ENCODE measurements at places on chromosomes 5 and 9.

- DNase-seq: no peak
Observed at GRCh38 chr5:92652756-92653155, 928.3 kb downstream of the NR2F1-AS1 start.

- DNase-seq: no peak
Observed at GRCh38 chr9:110185806-110186205, 22.2 kb downstream of the C9orf152 start.

DNA sequence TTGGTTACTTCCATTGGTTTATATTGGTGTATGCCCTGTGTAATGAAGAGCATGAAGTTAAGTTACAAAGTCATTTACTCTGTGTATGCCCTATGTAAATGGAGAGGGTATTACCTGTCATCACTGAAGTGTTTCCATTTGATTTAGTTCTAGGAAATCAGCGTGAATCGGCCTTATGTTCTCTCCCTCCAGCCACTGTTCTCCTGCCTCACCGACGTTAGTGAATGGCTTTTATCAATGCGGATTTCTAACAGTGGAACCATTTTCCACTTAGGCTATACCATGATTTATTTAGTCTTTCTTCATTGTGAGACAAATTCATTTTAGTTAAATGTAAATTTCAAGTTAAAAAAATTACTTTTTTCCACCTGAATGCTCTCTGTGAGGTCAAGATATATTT lies 327.0 kb upstream of the ADCY2 start:
- no peak for DNase-seq

DNA sequence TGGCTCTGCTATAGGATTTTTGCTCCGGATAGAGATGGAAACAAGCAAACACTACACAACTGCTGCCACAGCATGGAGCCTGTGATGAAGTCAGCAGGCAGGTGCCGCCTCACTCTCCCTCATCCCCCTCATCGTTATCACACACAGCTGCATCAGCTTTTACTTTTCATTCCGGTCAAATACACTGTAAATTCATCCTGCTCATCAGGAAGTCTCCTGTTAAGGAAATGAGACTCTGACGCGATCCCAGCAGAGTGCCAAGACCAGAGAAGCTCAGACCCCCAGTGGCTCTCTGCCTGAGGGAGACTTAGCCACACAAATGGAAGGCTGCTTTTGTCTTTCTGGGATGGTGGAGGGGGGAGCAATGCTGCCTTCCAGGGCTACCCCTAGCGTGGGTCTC lies 270.2 kb downstream of the ELAVL2 start:
- DNase-seq: no peak

- DNase-seq: no peak
Observed at GRCh38 chr9:16252616-16253015, 617.9 kb downstream of the BNC2 start.

DNA sequence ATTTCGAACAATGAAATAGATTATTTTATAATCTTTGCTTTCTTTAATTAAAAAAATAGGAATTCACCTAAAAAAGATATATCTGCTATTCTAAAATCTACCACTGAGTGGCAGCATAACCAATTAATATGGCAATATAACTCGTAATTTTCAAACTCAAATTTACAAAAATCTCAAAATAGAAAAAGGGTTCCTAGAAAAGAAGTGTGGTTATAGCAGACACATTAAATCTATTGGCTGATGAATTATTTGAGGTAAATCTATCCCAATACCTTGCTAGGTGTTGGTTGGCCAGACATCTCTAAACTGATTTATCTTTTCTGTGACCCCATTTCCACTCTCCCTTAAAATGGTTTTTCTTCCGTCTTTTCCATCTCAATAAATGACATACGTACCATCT lies 30.2 kb upstream of the NRG2 start:
- DNase-seq: peak; percentile 36

DNA sequence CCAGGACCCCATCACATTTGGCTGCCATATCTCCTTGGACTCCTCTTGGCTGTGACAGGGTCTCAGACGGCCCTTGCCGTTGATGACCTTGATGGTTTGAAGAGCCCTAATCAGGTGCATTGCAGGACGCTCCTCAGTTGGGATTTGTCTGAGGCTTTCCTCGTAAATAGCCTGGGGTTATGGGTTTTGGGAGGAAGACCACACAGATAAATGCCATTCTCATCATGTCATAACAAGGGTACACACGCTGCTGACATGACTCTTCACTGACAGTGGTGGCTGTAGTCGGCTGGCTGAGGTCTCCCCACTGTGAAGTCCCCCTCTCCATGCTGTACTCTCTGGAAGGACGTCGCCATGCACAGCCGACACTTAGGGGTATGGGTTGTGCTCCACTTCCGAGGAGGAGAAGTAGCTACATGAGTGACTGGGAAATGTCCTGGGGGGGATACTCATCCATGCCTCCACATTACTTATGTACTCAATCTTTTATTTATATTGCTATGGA lies 42.9 kb upstream of the SPTLC1 start:
- no peak for DNase-seq

DNA sequence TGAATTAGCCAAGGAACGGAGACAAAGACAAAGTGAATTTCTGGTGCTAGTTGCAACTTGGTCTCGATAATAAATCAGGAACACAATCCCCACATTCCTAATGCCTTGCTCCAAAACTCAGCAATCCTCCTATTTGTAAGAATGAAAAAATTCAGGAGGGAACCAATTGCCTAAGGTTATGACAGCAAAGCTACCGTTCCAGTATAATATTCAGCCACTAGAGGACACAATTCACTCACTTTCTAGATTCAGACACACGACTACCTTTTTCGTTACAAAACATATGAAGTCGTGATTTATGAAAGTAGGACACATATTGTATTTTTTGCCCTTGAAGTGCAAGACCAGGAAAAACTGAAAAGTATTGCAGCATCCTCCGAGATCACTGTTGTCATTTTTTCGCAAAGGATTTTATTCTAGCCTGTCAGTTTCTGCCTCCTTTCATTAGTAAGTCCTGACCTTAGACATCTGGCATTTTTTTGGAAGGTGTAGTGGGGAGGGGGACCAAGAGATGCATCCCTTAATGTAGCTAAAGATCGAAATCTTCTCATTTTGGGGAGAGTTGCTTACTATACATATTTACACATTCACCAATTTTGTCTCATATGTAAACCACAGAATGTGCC lies 133.1 kb downstream of the DOCK8 start:
- DNase-seq: no peak

- no peak for DNase-seq
Observed at GRCh38 chr9:134214386-134214765, 50.0 kb upstream of the RNU6ATAC start.

GRCh38 chr9:4297786-4298254 lies 2.0 kb downstream of the GLIS3 start:
- no peak for DNase-seq

- no peak for DNase-seq
Observed at GRCh38 chr5:20353499-20353898, 365.5 kb upstream of the CDH18 start.

DNA sequence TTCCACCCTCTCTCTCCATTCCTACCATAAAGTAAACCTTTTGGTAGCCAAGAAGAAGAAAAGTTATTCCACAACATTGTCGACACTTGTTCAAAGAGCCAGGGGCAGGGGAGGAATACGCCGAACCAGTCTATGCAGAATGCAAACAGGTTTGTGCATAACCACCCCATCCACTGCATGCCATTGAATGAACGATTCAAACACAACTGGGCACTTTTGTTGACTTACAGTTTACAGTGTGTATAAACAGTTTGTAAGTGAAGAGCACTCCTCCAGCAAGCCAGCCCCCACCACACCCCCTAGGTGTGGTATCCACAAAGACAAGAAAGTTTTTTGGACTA lies 6.8 kb upstream of the S1PR3 start:
- no peak for DNase-seq

DNA sequence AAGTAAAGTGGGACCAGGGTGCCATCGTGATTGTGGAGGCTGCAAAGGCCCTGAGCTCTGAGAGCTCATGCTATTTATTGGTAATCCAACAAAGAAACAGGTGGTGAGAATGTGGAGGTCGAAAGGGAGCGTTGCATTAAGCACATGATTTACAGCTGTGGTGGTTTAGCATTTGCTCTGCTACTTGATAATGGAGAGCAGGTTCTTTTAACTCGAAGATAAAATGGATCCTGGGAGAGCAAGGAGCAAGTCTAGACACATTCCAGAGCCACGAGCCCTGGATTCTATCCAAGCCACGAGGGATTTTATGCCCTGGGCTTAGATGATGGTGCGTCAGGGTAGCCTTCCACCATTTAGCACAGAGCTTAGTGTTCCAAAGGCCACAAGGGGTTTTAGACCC lies 1710.1 kb upstream of the CDH9 start:
- DNase-seq: no peak

GRCh38 chr5:107436201-107436600 lies 234.5 kb downstream of the EFNA5 start:
- no peak for DNase-seq

DNA sequence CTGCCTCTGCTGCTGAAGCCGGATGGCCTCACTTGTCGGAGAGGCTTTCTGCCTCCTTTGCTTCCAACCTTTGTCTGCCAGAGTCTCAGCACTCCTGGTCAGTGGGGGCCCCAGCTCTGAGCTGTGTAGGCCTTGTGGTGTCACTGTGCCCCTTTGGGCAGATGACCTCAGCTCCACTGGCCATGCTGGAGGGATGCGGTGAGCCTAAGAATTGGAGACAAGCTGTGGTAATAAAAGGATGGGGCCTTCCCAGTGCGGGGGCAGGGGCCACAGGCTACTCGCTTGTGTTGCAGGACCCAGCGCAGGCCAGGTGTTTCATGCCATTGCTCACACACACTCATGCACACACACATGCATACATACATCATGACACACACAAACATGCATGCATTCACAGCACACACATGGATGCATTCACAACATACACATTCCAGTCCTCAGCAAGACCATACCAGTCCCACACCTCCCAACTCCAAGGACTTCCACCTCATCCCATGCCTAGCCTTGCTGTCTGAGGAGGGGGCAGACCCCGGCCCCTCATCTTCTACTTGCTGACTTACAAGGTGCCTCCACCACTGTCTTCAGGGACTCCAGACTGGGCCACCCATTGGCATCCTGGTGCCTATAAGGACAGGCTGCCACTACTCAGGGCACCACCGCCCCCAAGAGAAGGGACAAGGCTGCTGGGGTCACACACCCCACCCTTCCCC lies 237.7 kb downstream of the SYK start:
- DNase-seq: no peak

- DNase-seq: no peak
Observed at GRCh38 chr9:6040077-6040476, 24.7 kb upstream of the RANBP6 start.

- DNase-seq: no peak
Observed at GRCh38 chr5:54222336-54222735, 88.0 kb downstream of the ARL15 start.

DNA sequence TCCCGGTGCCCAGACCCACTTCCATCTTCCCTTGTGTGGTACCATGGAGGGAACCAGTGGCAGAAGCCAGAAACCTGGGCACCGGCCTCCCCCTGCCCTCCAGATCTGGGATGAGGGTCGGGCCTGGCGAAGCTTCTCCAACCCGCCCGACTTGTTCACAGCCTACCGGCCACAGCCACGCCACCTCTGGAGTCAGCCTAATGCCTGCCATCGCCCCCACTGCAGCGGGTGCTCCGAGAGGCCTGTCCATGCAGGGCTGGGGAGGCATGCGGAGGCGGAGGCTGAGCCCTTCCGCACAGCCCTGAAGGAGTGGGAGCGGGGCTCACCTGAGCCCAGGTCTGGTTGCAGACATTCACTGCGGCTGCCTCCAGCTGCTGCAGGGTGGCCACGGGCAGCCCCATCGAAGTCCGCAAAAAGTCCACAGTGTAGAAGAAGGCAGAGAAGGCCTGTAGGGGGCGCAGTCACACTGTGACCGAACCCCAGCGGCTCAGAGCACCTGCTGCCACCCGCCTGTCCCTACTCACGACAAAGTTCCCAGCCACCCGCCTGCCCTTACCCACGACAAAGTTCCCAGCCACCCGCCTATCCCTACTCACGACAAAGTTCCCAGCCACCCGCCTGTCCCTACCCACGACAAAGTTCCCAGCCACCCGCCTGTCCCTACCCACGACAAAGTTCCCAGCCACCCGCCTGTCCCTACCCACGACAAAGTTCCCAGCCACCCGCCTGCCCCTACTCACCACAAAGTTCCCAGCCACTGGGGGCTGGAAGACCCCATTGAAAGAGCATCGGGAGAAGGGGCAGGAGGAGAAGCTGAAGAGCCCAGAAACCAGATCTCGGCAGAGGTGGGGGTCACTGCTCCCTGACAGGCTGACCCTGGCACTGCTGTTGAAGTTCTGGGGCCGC lies 3.8 kb upstream of the NPDC1 start:
- DNase-seq: no peak

GRCh38 chr5:37806476-37806875 lies 33.4 kb downstream of the GDNF start:
- DNase-seq: no peak

- no peak for DNase-seq
Observed at GRCh38 chr5:141680751-141681201, 1.3 kb downstream of the ARAP3 start.

DNA sequence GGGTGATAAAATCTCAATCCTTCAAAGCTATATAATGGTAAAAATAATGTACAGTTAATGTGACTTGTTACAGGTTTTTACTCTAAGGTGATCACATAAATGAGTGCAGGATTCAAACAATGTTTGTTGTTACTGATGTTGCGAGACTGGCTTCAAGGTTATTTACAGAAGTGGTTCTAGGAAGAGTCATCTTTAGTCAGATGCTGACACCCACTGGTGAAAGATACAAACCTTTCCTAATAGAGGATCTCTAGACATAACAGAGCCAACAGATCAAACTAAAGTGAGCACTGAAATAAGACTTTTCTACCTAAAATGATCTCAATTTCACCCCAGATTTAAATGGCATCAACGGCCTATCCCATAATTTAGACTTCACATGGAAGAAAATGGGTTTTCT lies 20.2 kb downstream of the ARSB start:
- DNase-seq: no peak

DNA sequence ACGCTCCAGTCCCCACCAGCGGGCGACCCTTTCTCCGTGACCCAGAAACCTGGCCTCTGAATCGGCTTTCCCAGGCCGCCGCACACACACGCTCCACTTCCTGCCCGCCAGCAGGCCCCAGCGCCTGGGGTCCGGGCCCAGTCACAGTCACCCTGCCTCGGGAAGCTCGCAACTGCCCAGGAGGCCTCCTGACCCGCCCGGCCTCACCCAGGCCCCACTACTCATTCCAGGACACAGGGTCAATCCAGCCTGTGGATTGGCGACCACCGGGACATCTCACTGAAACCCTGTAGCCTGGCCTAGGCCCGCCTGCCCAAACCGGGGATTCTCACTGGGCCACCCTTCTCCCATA lies 2.7 kb upstream of the IRX4 start:
- DNase-seq: no peak

- no peak for DNase-seq
Observed at GRCh38 chr9:68725070-68725469, 20.0 kb downstream of the PIP5K1B start.

- DNase-seq: no peak
Observed at GRCh38 chr5:142277796-142278195, 47.0 kb downstream of the SPRY4 start.

DNA sequence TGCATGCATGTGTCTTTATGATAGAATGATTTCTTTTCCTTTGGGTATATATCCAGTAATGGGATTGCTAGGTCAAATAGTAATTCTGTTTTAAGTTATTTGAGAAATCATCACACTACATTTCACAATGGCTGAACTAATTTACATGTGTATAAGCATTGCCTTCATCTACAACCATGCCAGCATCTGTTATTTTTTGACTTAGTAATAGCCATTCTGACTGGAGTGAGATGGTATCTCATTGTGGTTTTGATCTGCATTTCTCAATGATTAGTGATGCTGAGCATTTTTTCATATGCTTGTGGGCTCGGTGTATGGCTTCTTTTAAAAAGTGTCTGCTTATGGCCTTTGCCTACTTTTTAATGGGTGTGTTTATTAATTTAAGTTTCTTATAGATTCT lies 102.3 kb upstream of the CCDC112 start:
- no peak for DNase-seq

- no peak for DNase-seq
Observed at GRCh38 chr9:33127881-33128280, 39.3 kb downstream of the B4GALT1 start.
